CD4-positive, alpha-beta T cell treated with Interleukin-1 beta for 1 hour (primary cell): ENCODE measurements at places on chromosomes 7 and 10.
A peak's percentile ranks its signal among the peaks of the same experiment; 100 is the strongest.

GRCh38 chr10:5488272-5489161, 10.9 kb downstream of the CALML5 start:
- DNase-seq, result no peak

DNA sequence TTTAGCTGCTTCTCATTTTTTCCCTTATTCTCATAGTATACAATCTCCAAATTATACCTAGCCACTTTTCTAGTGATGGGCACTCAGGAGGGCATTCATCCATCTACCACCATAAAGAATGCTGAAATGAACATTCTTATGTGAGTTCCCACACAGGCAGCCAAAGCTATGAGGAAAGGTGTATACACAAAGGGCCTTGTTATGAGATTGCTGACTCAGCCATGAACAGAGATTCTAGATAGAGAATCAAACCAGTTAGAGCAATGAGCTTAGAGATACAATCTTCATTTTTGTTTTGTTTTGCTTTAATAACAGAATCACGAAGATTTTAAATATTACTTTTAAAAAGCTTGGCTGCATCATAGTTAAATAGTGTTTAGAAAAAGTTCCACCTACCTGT, 54.8 kb upstream of the TNKS2 start:
- no peak for DNase-seq

DNA sequence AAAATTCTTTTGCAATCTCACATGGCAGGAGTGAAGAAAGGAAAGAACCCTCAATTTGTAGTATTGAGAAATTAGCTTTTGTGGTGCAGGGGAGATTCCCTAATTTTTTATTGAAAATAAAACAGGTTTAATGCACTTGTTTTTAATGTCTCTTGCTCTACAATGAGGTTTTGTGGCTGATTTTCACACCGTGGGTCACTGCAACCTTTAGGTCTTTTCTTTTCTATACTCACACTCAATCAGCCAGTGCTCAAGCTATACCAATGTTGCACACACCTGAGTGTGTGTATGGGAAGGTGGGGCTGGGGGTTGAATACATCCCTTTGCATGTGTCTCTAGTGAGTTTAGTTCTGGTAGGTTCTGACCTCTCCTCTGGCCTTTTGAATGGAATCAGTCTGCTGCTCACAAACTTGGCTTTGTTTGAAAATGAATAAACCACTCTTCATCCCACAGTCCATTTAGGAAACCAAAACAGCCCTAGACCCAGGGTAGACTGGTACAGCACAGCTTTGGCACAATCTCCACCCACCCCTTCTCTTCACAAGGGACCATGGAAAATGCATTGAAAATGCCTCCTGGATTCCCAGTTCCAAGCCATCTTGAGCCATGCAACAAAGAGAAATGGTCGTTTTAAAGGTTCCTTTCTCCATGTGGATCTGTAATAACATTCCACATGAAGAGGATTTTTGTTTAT, 411.5 kb downstream of the SFMBT2 start:
- no peak for DNase-seq

DNA sequence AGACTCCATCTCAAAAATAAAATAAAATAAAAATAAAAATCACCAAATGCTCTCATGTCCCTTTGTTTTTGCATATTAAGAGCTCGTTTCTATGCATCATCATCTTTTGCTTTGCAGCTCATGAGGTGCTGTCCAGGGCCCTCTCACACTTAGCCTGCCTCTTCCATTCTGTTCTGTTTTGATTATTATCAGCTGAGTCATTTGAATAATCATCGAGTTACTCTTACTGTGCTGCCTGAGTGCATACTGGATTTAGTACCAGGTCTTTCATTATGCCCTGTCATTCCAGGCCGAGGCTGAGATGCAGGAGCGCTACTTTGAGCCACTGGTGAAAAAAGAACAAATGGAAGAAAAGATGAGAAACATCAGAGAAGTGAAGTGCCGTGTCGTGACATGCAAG, 33.0 kb downstream of the UCMA start:
- no peak for DNase-seq

DNA sequence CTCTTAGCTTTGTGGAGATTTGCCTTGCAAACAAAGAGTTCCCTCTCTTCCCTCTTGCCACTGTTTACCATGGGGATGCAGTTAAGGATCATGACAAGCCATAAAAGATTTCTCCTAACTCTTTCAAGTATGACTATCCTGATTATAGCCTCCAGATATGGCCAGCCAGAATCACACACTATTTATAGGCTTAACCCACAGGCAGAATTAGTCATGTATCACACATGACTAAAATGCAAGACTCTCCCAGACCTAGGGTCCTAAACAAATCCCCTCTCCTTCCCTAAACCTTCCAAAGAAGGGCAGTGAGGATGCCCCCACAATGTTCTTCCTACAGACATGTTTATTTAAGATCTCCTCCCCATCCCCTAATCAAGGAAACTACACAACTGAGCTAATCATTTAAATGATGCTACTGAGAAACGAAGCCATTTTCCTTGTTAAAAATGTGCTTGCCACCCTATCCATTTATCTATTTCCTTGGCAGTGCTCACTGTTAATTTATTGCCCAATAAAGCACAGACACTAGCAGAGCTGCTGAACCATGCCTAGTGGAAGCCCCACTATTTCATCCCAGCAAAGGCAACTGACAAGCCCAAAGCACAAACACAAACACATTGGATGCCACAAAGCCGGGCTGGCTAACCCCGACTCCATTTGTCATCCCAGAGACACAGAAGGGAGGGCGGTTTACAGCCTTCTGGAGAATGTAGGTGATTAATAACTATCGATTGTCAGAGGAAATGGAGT, 363.4 kb downstream of the KCNMA1 start:
- DNase-seq, result no peak

DNA sequence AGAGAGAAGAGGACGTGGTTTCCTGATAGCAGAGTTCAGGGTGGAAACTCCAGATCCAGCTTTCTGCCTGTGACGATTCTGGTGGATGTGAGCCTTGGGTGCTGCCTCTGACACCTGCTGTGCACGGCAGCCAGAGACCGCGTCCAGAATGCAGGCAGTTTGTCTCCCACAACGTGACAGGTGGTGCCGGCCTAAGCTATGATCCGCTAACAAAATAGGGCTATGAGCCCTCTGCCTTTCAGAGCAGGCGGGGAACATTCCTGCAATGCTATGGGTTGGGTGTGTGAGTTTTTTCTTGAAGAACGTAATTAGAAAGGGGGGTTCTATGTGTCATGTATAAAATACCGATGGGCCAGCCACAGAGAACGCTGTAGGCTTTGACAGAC, 297.3 kb upstream of the PRKCQ start:
- DNase-seq, result no peak

- DNase-seq, result no peak
Observed at GRCh38 chr10:80540618-80540980, 2.9 kb downstream of the SH2D4B start.

DNA sequence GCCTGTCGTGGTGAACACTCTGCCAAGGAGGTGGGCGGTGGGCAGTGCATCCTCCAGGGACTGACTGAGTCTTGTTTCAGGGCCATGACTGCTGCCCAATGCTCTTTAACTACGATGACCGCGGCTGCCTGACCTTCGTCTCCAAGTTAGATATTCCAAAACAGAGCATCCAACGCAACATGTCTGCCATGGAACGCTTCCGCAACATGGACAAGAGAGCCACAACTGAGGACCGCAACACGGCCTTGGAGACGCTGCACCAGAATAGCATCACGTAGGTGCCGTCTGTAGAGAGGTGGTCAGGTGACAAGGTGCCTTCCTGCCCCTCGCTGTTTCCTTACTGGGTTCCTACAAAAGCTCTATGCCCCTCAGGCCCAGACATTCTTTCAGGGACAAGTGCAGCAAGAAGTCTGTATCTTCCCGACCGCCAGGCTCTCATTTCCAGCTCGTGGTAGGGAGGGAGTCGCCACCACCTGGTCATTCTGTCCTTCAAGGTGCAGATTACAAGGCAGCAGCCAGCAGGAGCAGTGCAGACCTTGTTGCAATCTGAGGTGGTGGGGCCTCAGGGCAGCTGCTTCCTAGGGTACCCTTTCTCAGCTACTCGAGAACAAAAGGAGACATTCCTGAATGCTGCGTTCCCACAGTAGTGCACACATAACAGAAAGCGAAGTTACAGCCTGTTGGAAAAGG, 14.9 kb upstream of the ARPC1B start:
- no peak for DNase-seq

- DNase-seq, result no peak
Observed at GRCh38 chr7:23472956-23473843, 2.9 kb upstream of the IGF2BP3 start.

- DNase-seq, result no peak
Observed at GRCh38 chr7:1675673-1676549, 5.8 kb downstream of the ELFN1 start.

DNA sequence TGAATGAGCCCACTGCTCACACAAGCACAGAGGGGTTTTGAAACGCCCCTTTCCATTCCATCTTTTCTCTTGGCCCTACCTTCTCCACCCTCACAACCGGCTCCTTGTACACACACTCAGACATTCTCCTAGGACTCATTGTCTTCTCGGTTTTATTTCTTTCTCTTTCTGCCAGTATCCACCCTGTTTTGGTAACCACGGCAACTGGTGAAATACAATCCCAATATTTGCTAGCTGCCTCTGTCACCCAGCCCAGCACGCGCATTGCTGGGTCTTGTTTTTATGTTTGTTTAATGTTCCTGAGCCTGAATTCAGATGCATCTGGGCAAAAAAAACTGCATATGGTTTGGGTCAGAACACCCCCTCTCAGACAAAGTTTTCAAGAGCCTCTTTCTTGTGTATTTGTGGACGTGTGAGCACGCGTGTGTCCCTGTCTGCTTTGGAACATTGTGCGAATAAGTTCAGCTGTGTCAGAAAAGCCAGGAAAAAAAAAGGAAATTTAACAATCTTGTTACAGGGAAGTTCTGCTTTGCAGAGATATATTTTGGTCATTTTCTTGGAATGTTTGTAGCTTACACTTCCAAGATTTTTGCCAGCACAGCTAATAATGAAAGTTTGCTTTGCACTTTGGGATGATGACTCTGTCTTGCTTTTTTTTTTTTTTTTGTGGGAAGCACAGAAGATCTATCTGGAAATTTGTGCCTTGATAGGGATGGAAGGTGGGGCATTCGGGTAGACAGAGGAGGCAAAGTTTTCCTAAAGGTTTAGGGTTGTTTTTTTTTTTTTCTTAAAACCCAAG, 225.9 kb downstream of the TRIL start:
- DNase-seq, result no peak

- DNase-seq, result no peak
Observed at GRCh38 chr10:24333736-24334135, 124.8 kb downstream of the KIAA1217 start.

DNA sequence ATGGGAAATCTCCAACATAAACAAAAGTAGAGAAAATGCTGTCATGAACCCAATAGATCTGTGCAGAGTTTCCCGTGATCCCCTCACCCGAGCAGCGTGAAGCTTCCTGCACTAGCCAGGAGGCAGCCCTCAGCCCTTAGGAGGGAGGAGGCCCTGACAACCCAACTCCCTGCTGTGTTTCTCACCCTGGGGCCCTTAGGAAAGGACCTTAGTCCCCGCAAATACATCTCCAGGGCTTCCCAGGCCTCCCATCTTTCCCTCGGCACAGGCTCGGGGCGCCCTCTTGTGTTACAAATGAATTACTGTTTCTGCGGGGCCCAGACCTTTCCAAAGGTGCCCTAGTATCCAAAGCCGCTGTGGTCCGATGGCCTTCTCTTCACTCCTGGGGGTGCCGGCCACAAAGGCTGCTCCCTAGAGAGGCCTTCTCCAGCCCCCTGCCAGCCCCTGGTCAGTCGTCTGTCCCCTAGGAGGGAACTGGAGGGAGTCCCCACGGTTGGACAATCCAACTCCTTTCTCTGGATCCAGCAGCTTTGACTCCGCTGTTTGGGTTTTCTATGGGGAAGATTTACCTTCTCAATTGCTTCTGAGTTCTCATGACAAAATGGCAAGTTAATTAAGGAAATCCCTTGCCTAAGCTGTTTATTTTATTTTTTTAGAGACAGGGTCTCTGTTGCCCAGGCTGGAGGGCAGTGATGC, 49.9 kb upstream of the SH2B2 start:
- DNase-seq, result peak; percentile 19
